Activated CD4-positive, alpha-beta T cell treated with anti-CD3 and anti-CD28 coated beads for 4 hours (primary cell): ENCODE measurements at places on chromosomes 6 and 20.

DNA sequence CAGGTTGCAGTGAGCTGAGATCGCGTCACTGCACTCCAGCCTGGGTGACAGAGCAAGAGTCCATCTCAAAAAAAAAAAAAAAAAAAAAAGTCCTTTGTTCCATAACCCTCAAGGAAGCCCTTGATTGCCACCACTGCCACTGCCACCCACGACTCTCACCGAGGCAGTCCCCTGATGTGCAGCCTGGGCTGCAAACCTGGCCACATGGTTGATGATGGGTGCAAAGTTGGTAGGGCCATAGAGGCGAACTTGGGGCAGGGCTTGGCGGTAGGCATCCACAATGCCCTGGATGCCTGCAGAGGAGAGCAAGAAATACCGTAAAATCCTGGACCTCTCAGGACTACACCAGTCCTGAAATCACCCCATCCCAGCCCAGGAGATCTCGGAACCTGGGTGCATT, 11.5 kb downstream of the SPAG4 start:
- no peak for DNase-seq

GRCh38 chr6:128139519-128139918, 238.7 kb upstream of the THEMIS start:
- no peak for DNase-seq

- no peak for DNase-seq
Observed at GRCh38 chr6:100057941-100058340, 63.9 kb upstream of the MCHR2 start.

GRCh38 chr20:37516811-37517750, 4.0 kb upstream of the NNAT start:
- DNase-seq: no peak

DNA sequence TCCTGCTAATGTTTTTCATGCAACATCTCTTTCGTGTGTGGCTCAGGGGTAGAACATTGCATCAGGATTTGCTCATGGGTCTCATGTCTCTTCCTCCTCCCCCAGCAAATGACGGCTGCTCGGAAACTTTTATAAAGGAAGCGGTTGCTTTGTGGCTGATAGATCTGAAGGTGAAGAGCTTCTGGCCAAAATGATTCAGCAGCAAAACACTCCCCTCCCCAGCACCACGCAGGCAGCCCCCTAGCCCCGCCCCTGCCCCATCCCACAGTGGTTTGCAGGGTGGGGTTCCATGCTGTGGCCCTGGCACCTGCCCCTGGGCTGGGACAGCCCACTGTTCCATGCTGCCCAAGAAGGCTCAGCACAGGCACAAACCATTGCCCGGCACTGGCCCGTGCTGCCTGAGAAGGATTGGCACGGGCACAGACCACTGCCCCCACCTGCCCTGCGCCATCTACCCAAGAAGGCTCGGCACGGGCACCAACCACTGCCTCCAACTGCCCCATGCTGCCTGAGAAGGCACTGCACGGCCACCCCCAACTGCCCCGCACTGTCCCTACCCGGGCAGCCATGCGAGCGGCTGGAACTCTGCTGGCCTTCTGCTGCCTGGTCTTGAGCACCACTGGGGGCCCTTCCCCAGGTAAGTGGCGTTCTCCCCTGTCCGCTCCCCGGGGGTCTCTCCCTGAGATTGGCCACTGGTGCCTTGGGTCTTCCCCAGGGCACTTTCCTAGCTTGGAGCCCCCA, at the start of gene CST7:
Gene CST7, plus strand, starts transcription at position 331 of the 741 bp plus-strand sequence. Its CDS starts 237 bp downstream, at position 568.
- DNase-seq: peak; percentile 85

- DNase-seq: no peak
Observed at GRCh38 chr6:152209211-152209610, 401.7 kb downstream of the ESR1 start.

GRCh38 chr6:25749837-25750236, 4.7 kb upstream of the SLC17A4 start:
- DNase-seq: no peak

DNA sequence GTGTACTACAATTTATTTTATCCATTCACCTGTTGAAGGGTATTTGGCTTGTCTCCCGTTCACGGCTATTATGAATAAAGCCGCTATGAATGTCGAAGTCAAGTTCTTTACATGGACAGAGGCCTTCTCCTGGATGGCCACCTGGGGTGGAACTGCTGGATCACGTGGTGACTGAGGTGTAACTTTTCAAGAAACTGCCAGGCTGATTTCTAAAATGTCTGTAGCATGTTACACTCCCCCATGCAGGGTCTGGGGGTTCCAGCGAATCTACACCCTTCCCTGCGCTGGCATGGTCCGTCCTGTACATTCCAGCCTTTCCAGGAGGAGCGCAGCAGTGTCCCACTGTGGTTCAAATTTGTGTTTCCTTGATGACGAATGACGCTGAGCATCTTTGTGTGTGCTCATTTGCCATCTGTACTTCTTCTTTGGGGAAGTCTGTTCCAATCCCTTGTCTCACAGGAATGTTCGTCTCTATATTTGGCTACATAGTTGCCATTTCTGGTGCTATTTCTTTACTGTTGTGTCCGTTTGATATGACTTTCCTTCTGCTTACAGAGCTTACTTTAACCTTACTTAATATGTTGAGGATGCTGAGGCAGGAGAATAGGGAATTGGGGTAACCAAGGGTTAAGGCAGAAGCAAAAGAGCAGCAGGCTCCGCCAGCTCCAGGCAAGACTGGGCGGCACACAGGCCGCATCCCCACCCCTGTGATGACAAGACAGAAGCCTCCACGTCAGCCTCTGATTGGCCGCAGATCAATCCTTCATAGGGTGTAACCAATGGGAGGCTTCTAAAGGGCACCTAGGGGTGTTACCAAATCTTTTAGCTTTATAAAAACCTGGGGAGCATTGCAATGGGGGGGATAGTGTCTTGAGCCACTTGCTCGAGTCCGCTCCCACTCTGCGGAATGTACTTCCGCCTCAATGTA, 106.6 kb downstream of the TAF4 start:
- no peak for DNase-seq

GRCh38 chr20:42095221-42095620, 477.0 kb upstream of the CHD6 start:
- no peak for DNase-seq

DNA sequence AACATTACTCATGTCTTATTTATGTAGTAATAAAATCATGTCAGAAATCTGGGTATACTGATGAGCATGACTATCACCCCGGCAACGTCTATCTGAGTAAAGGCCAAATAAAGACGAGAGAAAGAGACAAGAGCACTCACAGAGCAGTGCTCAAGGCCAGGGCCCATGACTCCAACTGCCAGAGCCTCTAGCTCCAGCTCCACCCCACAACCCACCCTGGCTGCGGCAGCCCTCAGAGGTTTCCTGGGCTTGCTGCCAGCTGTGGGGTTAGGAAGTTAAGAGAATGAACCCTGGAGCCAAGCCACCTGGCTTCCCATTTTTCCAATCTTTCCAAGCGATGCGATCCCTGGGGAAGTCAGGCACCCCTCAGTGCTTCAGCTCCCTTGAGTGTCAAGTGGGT, 92.0 kb upstream of the PAX1 start:
- no peak for DNase-seq

DNA sequence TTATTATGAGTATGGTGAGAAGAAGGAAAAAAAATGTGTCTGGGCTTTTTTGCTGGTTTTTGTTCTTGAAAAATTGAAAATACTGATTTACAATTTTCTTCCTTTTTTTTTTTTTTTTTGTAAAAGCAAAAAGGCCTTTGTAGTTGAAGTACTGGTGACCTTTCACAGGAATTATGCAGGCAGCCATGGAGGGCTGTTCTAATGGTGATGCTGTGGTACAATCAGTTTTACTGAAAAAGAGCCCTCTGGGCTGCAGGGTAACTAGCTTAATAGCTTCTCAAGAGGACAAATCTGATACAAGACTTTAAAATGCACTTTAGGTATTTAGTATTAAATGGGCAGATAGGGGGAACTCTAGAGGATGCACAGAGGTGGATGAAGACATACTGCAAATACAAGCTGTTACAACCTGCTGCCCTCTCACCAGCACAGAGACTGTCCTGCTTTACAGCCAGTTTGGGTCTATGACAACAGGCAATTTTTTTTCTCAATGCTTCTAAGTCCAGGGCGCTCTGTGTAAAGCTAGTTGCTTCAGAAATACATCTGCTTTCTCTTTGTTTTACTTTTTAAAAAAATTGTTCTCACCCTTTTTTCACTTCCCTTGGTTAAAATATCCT, 61.6 kb upstream of the HS3ST5 start:
- DNase-seq: no peak

GRCh38 chr20:19913927-19914614, 103.1 kb upstream of the NAA20 start:
- DNase-seq: no peak

GRCh38 chr20:52312132-52312729, 120.7 kb upstream of the ZFP64 start:
- DNase-seq: peak; percentile 50

DNA sequence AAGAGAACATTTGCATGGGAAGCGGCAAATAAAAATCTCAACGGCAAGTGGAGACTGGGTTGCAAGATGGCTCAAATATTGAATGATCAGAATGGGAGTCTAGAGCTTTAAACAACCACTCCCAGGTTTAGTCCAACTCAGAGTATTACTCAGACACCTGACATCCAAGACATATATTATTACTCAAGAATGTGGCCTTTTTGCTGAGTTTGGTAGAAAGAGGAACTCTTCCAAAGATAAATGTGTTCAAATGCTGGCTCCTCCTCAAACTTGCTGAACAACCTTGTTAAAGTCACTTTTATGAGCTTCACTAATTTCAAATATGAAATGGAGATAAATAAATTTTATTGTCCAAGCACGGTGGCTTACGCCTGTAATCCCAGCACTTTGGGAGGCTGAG, 77.8 kb downstream of the ESR1 start:
- no peak for DNase-seq

- DNase-seq: no peak
Observed at GRCh38 chr6:52164319-52165094, 21.7 kb upstream of the IL17A start.

DNA sequence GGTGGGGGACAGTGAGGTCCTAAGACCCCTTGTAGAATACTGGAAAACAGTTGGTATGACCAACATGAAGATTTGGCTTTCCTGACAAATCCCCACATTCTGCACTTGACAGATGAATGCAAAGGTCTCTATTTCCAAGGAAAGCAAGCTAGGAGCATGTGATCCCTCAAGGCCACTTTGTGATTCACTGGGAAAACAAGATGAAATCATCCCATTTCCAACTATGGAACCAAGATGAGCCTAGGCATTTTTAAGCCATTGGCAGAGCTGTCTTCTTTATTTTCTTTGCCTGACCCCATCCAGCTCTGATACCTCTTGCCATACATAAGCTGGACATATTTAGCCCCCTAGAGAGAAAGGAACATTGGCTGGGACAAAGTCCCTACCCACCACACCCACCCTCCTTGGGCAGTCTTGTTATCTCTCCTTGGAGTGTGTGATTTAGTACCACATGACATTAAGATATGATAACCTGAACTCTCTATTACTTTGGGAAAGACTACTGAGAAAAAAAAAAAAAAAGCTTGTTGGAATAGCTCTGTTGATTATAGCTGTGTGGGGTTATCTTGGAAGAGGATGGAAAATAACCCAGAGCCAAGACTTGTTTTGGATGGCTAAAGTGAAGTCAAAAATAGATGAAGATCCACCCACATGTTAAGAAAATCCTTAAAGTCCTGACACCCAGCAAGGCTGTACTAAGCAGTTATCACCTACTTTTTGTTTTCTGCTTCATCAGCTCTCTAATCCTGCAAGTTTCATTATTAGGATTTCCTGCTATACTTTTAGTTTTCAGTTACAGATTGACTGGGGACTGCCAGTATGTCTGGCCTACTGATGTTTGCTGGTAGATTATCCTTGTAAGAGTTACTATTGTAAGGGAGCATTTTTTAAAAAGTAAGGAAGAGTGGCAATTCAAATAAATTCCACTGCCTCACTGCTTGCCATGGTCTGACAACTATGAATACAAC, 90.1 kb upstream of the PREP start:
- no peak for DNase-seq

- DNase-seq: no peak
Observed at GRCh38 chr6:150310539-150310938, 58.3 kb upstream of the IYD start.

- DNase-seq: no peak
Observed at GRCh38 chr6:45681860-45682511, 304.3 kb upstream of the SUPT3H start.

DNA sequence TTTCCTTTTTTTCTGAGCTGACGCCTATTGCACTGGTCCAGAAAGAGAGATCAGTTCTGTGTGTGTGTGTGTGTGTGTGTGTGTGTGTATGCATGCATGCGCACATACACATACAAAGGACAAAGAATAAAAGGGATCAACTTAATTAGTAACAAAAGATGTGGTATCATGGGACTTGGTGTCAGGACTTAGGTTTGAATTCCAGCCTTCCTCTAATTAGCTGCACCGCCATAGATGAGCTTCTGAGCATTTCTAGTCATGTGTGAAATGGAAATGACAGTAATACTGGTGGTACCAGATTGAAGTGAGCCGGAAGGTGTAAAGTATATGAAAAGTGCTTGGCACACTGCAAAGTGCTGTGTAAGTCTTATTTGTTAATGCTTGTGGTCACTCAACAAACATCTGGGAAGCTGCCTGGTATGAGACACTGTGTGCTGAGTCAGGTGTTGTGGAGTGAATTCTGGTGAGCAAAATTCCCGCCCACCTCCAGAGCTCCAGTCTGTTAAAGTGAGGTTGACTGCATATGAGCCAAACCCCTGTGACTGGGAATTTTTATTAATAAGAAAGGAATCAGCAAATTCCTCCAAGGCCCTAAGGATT, 12.4 kb downstream of the DAAM2 start:
- no peak for DNase-seq

GRCh38 chr6:144190593-144190992, 40.3 kb downstream of the STX11 start:
- DNase-seq: no peak

DNA sequence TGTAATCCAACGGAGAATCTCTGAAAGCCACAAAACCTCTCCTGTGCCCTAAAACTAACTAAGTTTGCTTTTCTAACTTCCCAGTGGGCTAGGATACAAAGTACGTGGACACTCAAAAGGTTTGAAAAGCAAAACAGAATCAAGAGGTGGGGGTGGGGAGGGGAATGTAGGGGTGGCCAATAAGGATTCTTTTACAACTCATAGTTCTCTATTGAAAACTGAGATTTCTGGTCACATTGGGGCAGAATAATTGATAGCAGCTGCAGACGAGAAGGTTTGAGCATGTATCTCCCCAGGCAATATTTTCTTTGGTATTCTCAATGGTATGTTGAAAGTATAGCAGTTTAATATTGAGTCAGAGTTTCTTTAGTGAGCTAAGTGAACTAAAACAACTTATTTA, 376.7 kb upstream of the CITED2 start:
- no peak for DNase-seq

- no peak for DNase-seq
Observed at GRCh38 chr6:158324136-158324535, 11.9 kb downstream of the TULP4 start.

DNA sequence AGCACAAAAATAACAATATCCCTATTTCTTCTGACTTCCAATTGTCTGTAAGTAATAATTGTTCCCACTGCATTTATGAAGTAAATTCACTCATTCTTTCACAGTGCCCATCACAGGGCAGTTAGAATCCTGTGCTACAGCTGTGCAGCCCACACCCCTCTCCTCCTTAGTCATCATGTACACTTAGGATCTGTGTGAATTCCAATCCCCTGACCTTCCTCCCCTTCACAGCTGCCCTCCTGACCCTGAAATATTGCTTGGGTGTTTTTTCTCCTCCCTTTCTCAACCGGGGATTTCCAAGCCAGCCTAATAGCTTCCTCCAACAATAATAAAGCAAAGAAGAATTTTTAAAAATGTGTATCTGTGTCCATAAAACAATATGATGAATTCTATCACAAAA, 91.5 kb upstream of the BEND6 start:
- DNase-seq: no peak
